ENCODE measurements at places on chromosomes 12 and 14.

- DNase-seq, result no peak
Observed at GRCh38 chr12:116125084-116125483, 152.4 kb downstream of the MED13L start.

- no peak for DNase-seq
Observed at GRCh38 chr12:10562306-10562933, 51.0 kb downstream of the MAGOHB start.

DNA sequence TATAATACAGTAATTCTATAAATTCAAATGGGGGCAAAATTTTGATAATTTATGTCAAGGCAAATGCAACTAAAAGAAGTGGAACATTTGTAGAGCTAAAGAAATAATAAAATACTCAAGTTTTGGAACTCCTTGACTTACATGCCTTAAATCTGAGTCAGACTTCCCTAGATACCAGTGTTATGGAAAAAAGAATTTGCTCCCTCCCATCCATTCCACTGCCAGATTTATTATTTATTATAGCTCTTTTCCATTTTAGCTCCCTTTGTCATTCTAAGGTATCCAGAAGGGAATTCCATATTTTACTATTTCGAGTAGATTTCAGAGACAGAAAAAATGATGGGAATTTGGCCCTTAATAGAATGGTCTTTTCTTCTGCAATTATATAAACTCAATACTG lies 44.0 kb downstream of the RHOJ start:
- no peak for DNase-seq

- no peak for DNase-seq
Observed at GRCh38 chr12:116544656-116545055, 14.5 kb upstream of the MAP1LC3B2 start.

GRCh38 chr14:68368850-68369249 lies 424.0 kb downstream of the ZFP36L1 start:
- no peak for DNase-seq

GRCh38 chr12:60803147-60803546 lies 1207.3 kb downstream of the SLC16A7 start:
- DNase-seq, result no peak

GRCh38 chr12:67929384-67929772 lies 59.9 kb upstream of the IFNG-AS1 start:
- DNase-seq, result no peak

GRCh38 chr14:71985538-71986189 lies 53.4 kb downstream of the RGS6 start:
- no peak for DNase-seq

- DNase-seq, result no peak
Observed at GRCh38 chr12:131892711-131893604, 1.5 kb upstream of the ULK1 start.

- no peak for DNase-seq
Observed at GRCh38 chr14:70350078-70350477, 9.4 kb downstream of the COX16 start.

DNA sequence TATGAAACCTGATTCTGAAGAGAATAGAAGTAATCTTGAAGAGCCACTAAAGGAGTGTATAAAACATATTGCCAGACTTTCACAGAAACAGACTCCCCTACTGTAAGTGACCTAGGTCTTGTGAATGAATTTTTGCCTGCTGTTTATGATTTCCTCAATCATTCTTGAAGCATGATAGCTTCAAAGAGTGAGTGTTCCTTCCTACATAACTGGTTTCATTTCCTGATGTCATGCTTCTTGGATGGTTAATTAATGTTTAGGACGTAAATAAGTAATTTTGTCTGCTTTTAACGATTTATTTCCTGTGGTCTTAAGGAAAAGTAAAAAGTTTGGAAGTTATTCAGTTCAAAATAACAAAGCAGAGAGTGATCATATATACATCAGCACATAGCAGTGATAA lies 129.8 kb downstream of the PIK3C2G start:
- no peak for DNase-seq

GRCh38 chr12:18457362-18457761 lies 196.0 kb downstream of the PIK3C2G start:
- DNase-seq, result no peak

DNA sequence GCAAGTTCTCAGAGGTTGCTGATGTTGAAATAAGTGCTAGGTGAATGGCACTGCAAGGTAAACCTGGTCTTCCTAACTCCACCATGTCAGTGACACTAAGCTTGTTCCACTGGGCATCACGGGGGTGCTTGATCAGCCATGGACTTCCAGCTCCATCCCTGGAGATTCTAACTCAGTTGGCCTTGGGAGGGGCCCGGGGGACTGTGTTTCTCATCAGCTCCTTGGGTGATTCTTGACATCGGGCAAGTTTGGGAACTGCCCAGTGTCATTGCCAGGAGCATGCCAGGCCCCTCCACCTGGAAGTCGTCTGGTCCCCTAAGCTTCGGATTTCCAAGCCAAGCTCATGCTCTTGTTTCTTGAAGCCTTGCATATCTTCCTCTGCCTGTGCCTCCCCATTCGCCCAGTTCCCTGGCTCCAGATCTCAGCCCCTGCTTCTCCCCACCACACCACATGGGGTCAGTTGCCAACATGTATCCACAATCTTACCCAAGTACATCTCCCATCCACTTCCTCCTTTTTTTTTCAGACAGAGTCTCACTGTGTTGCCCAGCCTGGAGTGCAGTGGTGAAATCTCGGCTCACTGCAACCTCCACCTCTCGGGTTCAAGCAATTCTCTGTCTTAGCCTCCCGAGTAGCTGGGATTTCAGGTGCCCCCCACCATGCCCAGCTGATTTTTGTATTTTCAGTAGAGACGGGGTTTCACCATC lies 30.7 kb upstream of the RFLNA start:
- DNase-seq, result no peak

- DNase-seq, result no peak
Observed at GRCh38 chr12:92108651-92109050, 37.0 kb downstream of the BTG1 start.

DNA sequence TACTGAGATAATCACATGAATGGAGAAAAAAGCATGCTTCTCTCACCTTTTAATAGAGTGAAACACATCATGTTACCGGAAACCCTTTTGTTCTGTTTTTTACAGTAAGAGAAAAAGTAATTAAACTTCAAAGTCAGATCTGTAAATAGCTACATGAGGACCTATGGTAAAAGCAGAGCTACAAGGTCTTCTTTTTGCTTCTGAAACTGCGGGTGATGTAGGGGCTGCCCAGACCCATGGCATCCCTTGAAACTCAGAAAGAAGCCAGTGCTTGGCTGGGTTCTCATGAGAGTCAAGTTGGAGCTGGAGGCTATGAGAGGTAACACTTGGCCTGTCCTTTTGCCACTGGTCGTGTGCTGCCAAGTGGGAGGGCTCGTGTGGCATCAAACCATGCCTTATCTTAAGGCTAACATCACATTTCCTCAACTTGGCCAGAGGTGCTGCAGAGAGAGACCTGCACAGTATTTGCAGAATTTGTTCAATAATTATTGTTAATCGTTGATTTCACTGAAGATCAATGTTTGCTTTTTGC lies 47.6 kb downstream of the EML1 start:
- no peak for DNase-seq

GRCh38 chr14:64114166-64114565 lies 180.0 kb downstream of the ESR2 start:
- DNase-seq, result no peak

GRCh38 chr12:101089271-101089670 lies 120.8 kb downstream of the SLC5A8 start:
- no peak for DNase-seq

DNA sequence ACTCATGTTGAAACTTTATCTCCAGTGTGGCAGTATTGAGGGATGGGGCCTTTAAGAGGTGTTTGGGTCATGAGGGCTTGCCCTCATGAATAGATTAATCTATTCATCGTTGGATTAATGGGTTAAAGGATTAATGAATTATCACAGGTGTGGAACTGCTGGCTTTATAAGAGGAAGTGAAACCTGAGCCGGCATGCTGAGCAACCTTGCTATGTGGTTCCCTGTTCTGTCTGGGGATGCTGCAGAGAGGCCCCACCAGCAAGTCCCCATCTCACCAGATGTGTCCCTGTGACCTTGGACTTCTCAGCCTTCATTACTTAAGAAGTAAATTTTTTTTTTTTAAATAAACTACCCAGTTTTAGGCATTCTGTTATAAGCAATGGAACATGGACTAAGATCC lies 109.6 kb downstream of the DYRK2 start:
- DNase-seq, result no peak

DNA sequence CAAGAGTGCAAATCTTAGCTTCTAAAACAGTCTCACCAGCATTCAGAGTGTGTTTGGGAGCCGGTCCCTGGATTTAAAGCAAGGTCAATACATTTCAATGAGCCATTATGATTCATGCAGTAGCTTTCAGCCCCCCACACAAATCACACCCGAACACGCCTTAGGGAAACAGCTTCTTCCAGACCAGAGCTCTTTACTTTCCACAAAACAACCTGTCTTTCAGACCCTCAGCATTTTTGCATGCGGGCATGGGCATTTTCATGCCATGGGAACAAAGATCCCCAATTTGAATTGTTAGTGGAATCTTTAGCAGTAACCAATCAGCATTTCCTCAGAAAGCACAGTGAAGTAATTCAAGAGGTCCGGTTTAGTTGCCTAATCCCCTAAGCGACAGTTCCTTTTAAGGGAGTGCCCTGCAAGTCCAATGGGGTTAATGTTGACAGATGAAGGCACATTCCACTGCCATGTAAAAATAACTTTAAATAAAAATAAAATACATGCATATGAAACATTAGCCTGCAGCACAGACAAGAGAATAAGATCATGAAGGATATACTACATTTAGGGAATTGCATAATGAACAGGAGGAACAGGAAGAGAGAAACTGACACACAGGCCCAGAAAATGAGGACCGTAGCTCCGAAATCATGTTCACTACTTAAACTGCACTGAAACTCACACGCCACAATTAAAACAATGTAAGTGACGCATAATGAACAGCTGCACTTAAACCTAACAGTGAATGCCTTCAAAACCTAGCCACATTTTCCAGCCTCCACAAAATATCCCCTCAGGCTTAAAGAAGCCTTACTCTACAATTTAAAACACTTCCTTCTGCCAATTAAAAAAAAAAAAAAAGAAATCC lies 4.0 kb downstream of the VPS37B start:
- DNase-seq, result no peak

DNA sequence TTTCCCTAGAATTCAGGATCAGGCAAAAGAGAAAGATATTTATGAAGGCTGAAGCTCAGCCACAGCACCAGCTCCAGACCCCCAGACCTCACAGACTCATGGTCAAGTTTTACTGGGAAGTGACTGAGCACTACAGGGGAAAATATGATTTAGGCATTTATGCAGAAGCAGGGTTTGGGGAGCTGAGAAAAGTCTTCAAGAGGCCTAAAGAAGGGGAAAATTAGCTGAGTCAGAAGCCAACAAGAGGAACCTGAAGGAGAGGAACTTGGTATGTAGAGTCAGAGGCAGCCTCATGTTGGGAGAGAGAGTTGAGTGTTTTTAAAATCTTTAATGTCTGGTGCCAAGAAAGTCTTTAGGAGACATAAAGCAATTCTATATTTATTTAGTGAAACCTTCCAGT lies 63.0 kb downstream of the FOS start:
- DNase-seq, result no peak

DNA sequence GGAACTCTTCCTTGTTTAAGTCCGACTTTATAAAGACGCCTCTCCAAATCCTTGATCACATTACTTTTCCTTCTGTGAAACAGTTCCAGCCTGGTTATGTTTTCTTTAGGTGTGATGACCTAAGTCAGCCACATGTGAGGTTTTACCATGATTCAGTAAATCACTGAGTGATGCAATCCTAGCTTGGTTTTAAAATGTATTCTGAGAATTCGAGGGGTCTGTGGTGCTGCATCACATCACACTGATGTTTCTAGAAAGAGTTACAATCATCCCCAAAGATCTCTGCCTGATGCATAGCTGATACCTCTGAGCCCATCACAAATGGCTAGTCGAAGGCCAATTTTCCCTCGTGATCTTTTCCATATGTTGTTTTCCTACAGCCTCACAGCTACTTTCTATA lies 152.7 kb downstream of the ANO2 start:
- no peak for DNase-seq

Measured in stimulated activated CD8-positive, alpha-beta memory T cell treated with anti-CD3 and anti-CD28 coated beads, Interleukin-4, amount 100 ng/mL, for 48 hours (primary cell).